ENCODE measurements at places on chromosomes 6 and 20.

GRCh38 chr6:21494505-21494904 is 99.0 kb upstream of the SOX4 start:
- no peak for DNase-seq

GRCh38 chr20:31984981-31985471 is 17.1 kb downstream of the XKR7 start:
- DNase-seq, result no peak

DNA sequence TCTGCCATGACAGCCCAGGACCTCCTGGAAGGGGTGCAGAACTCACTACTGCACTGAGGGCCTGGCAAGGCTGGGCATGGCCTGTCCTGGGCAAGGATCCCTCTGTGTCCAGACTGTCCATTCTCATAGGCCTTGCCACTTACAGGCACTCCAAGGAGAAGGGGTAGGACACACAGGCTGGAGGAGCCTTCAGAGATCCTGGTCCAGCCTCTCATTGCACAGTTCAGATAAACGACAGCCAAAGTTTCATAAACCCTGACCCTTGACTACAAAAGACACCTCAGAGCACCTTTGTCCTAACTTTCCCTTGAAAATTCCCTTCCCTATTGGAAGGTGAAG is 19.6 kb downstream of the TGM3 start:
- DNase-seq, result no peak

GRCh38 chr6:36546308-36546919 is 865 bp downstream of the STK38 start:
- DNase-seq, result no peak

DNA sequence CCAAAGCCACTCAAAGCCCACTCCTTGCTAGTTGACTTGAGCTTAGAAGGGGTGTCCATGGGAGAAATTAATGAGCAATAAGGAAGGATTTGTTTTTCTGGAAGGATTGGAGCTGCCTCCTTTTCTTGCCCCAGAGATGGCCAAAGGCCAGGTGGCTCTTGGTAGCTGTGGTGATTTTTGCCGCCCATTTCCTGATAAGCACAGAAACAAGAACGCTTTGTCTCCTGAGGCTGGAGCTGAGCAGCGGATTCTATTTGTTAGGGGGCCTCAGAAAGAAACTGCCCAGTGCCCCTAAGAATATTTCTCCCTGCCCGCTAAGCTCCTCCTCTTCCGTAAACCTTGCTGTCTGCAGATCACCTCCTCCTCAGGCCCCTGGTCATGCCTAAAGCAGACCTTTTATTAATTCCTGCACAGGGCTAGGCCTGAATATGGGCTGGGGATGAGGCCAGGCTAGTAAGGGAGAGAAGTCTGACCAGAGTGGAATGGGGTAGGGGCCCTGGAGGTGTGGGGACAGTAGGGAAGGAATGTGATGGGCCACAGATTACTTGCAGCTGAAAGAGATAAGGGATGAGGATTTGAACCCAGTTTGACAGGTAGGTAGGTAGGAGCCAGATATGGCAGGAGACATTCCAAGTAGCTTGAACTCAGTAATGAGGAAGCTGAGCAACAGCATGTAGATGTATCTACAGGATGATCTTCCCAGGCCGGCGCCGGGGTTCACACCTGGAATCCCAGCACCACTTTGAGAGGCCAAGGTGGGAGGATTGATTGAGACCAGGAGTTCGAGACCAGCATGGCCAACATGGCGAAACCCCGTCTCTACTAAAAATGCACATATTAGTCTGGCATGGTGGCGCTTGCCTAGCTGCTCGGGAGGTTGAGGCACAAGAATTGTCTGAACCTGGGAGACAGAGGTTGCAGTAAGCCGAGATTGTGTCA is 71.2 kb upstream of the NAA20 start:
- peak; percentile 9 for DNase-seq

GRCh38 chr6:147554281-147554680 is 45.8 kb downstream of the SAMD5 start:
- no peak for DNase-seq

DNA sequence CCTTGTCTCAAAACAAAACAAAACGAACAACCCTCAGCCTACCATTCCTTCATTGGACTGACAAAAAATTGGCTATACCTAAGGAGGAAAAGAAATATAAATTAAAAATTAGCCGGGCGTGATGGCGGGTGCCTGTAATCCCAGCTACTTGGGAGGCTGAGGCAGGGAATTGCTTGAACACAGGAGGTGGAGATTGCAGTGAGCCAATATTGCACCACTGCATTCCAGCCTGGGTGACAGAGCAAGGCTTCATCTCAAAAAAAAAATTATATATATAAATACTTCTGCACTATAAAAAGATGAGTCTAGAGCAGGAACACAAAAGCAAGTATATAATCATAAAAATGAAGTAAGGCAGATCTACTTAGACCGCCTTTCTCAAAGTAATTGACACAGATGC is 109.8 kb downstream of the CRYBG1 start:
- no peak for DNase-seq

- DNase-seq, result no peak
Observed at GRCh38 chr6:167567142-167568033, 242.5 kb downstream of the TTLL2 start.

- no peak for DNase-seq
Observed at GRCh38 chr20:62711703-62712101, 3.1 kb downstream of the NTSR1 start.

DNA sequence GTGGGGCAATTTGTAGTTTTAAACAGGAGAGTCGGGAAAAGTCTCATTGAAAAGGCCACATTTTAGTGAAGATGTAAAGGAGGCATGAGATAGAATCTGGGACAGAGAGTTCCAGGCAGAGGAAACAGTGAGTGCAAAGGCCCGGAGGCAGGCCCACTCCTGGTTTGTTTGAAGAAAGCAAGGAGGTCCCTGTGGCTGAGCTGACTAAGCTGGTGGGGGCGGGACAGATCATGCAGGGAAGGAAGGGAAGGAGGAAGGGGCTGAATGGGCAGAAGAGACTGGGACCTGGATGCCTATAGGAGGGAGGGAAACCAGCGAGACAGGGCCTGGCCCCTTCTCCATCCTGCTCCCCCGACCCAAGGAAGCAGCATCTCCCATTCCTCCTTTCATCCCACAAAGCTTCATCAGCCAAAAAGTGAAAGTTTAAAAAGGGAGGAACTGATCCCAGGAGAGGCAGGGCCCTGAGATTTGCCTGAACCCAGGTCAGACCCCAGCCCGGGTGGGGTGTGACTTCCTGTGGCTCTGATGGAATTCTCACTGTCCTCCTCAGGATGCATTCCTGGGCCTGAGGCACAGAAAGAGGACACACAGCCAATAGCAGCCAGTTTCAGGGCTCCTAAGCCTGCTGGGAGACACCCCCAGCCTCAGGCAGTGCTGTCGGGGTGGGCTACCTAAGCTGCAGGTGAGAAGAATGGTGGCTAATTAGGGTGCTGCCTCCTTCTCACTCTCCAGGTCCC is 54.2 kb upstream of the SIRPA start:
- DNase-seq, result no peak

DNA sequence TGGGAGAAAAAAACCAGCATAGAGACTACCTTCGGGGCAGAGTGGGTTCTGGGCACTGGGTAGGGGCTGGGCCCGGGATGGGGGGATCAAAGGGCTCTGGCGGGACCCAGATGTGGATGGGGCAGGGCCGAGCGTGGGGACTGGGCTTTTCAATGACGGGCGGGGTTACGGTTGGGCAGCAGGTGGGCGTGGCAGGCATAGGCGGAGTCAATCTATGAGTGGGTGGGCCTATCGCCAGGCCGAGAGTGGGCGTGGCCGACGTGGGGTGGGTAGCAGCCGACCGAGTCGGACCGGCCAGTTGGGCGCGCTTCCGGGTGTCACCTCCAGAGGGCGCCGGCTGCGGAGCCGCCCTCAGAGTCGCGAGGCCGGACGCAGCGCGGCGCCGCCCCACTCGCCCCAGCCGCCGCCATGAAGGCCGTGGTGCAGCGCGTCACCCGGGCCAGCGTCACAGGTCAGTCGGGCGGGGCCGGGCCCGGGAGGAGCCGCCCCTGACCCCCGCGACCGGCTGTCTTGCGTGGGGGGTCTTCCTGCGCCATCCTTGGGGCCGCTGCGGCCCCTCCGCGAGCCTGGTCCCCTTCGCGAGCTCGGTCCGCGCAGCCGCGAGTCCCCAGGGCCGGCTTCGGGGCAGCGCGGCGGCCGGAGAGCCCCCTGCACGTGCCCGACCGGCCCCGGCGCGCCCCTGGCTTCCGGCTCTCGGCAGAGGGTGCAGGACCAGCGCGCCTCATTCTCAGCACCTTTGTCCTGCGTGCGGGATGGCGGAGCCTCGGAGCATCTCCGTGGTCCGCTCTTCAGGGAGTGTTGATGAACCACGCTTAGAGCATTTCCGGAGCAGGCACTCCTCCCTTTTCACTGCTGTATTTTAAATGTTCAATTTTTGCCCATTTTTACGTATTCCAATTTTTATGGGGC is at the start of gene DTD1:
Gene DTD1, plus strand, starts transcription at position 390 of the 909 bp plus-strand sequence. Its CDS starts 19 bp downstream, at position 409.
- peak; percentile 85 for DNase-seq

GRCh38 chr20:41697861-41698559 is 79.8 kb upstream of the CHD6 start:
- no peak for DNase-seq

- DNase-seq, result no peak
Observed at GRCh38 chr6:62236784-62237183, 49.2 kb downstream of the KHDRBS2 start.

GRCh38 chr6:63597141-63598048 is 25.1 kb downstream of the LOC128125822 start:
- no peak for DNase-seq

- no peak for DNase-seq
Observed at GRCh38 chr20:46791722-46792416, 82.4 kb downstream of the SLC2A10 start.

GRCh38 chr6:21598674-21599023 is 5.1 kb downstream of the SOX4 start:
- no peak for DNase-seq

- DNase-seq, result no peak
Observed at GRCh38 chr20:4546786-4547185, 174.9 kb upstream of the PRND start.

- no peak for DNase-seq
Observed at GRCh38 chr6:156013155-156013554, 557.5 kb upstream of the NOX3 start.

GRCh38 chr20:19552221-19553180 is 205.6 kb upstream of the RIN2 start:
- DNase-seq, result no peak

GRCh38 chr6:139060332-139060731 is 31.8 kb downstream of the ABRACL start:
- no peak for DNase-seq

- no peak for DNase-seq
Observed at GRCh38 chr20:54431156-54431944, 44.0 kb upstream of the DOK5 start.

- no peak for DNase-seq
Observed at GRCh38 chr6:6883011-6883410, 224.8 kb upstream of the RREB1 start.

DNA sequence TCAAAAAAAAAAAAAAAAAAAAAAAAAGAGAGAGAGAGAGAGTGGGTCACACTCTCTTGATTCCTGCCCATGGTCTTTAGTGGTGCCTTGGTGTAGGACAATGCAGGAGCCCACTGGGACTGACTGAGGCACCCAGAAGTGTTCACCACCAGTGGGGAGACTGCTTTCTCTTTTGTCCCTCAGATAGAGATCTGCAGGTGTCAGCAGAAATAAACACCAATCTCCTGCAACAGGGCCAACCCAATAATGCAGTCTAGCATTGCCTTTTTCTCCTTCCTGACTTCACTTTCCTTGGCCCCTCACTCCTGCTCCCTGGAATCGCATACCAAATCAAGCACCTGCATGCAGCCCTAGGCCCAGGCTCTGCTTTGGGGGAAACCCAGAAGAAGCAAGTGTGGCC is 39.0 kb upstream of the CCDC28A start:
- DNase-seq, result no peak

- peak; percentile 5 for DNase-seq
Observed at GRCh38 chr6:82568290-82568993, 204.8 kb downstream of the TPBG start.

GRCh38 chr6:101450901-101451300 is 57.4 kb downstream of the GRIK2 start:
- DNase-seq, result no peak

GRCh38 chr6:169445227-169445626 is 191.6 kb upstream of the THBS2 start:
- no peak for DNase-seq

DNA sequence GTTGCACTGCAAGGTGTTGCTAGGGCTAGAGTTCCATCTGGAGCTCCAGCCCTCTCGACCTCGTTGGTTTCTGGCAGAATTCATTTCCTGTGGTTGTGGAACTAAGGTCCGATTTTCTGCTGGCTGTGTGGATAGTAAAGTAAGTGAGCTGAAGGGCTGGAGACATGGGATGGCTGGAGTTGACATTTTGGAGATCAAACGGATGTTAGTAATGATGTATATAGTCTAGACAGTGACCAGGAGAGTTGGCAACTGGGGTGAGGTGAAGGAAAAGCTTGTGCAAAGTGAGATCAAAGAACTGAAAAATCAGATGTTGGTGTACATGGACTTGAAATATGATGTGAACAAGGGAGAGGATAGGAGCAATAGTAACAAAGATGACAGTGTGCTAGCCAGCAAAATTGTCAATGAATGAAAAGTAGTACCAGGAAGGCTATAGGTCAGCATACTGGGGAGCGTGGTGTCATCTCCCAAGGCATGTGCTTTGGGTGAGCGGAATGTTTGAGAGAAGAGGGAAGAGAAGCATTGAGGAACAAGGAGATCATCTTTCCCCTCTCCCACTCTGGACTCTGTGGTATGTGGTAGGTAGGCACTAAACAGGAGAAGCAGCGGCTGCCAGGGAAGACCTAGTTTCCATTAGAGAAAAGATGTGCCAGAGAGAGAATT is 7.8 kb downstream of the QRSL1 start:
- no peak for DNase-seq

- DNase-seq, result no peak
Observed at GRCh38 chr6:145067430-145067829, 667.9 kb downstream of the EPM2A start.

DNA sequence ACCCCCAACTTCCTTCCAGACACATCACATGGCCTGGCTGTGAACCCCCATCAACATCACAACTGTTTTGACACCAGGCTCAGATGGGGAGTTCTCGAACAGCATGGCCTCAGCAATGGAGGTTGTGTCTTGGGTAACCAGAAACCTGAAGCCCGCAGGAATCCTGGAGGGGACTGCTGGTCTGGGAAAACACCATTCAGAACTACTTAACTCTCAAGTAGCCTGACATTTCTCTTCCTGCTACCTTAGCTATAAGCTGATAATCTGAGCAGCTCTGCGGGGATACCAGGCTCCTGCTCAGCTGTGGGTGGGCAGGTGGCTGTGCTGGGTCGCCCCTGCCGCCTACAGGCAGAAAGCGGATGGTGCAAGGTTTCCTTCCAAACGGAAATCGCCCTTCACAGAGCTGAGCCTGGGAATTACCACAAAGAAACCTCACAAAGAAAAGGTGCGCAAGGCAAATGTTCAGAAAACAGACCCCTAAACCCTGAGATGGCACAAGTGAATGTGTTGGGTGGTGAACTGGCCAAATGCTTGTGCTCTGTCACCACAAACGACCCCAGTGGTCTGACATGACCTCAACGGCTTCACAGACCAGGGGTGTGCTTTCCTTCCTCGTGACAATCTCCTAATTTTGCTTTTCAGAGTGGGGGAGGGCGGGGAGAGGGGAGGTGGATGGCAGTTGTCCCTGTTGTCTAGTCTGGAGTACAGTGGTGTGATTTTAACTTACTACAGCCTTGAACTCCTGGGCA is 29.5 kb downstream of the SNX5 start:
- peak; percentile 46 for DNase-seq

GRCh38 chr6:51996296-51996947 is 91.0 kb downstream of the PKHD1 start:
- no peak for DNase-seq
